ENCODE measurements at places on chromosomes 12 and 14. TPM values are rescaled to one million over a fixed set of nuclear protein-coding genes. Genes with fewer than 3 reads are reported as not detected.

DNA sequence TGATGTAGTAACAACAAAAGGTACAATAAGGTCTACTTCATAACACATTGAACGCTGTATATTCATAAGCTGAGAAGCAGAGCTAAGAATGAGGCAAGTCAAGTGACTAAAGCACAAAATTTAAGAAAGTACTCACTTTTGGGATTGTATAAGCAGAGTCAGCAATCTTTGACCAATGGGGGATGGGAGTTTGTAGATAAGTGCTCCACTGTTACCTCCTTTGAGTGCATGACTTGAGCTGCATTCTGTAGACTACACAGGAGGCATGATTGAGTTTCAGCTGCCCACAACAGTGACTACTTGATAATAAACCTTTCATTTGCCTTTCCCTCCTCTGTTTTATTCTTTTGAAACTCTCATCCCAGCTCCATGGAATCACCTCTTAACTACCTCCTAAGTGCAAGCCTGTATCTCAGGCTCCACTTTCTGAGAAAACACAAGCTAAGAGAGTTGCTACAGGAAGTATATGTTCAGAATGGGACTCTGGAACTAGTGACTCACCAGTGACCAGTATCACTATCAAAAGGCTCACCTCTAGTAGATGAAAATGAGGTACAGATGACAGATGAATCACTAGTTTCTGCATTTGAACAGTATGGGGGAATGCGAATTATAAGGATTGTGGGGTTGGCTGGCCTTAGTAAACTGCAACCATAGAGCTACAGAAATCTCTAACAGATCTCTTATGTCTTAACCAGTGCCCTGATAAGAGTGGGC, 49.2 kb downstream of the SLC35F4 start:
- no peak for DNase-seq
- no peaks in the 10 kb centered on the region for H3K27me3 ChIP-seq
- peak overlapping the region; percentile 1 for H3K27ac ChIP-seq
- H3K4me3 ChIP-seq = no peak overlapping the region
- H3K4me1 ChIP-seq = peaks cover 3% of the 10 kb centered on the region

The HIP1R gene
- 29.0 TPM for total RNA-seq

GRCh38 chr14:101449114-101449513, 112.2 kb upstream of the DIO3 start:
- H3K4me1 ChIP-seq = no peaks in the 10 kb centered on the region
- peaks cover 71% of the 10 kb centered on the region for H3K27me3 ChIP-seq
- H3K27ac ChIP-seq = no peak overlapping the region
- no peak overlapping the region for H3K4me3 ChIP-seq
- H3K36me3 ChIP-seq = no peaks in the 10 kb centered on the region
- DNase-seq = no peak

The BCL11B gene
- 34.9 TPM for total RNA-seq

GRCh38 chr12:32016680-32017482, 57.7 kb downstream of the RESF1 start:
- peaks cover 3% of the 10 kb centered on the region for H3K36me3 ChIP-seq
- H3K27ac ChIP-seq = no peak overlapping the region
- no peaks in the 10 kb centered on the region for H3K27me3 ChIP-seq
- no peak overlapping the region for H3K4me3 ChIP-seq

DNA sequence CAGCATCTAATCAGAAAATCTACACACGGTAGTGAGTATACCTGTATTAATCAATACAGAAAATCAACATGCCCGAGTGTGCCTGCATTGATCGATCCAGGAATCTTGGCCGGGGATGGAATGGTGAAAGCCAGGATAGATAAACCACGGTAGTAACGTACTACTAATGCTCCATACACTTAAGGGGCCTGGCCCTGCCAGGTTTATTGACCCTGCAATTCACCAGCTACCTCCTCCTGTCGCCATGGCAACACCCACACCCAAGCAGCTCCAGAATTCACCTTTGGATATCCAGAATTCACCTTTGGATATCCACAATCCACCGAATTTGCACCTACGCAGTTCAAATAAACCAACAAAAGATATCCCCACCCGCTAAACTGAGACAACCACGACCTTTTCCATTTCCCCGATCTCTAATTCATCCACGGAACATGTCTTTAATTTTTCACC, 14.8 kb upstream of the CALM1 start:
- H3K36me3 ChIP-seq = no peaks in the 10 kb centered on the region
- H3K4me1 ChIP-seq = peaks cover 14% of the 10 kb centered on the region
- no peaks in the 10 kb centered on the region for H3K27me3 ChIP-seq
- no peak for DNase-seq

DNA sequence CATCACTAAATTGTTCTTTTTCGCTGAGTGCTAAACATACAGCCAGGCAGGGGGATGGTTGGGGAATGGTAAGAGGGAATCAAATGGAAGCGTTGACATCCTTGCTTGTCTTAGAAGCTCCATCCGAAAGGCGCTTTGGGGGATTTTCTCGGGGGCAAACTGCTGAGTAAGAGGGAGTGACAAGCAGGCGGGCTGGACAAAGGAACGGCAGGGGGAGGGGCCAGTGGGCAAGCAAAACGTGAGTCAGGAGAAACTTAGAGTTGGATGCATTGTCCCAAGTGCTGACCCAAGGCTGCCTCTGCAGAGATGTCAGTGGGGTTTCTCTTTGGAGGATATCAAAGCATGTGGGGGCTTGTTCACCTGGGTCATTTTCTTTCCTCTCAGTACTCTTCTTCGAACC, 480.5 kb downstream of the VRK1 start:
- H3K27me3 ChIP-seq = peaks cover 10% of the 10 kb centered on the region
- DNase-seq = no peak
- H3K36me3 ChIP-seq = no peaks in the 10 kb centered on the region
- peaks cover 13% of the 10 kb centered on the region for H3K4me1 ChIP-seq
- H3K4me3 ChIP-seq = no peak overlapping the region

The GZMH gene
- 14.0 TPM for total RNA-seq

GRCh38 chr14:73180385-73180805, 44.1 kb downstream of the PSEN1 start:
- peaks cover 3% of the 10 kb centered on the region for H3K4me1 ChIP-seq
- H3K36me3 ChIP-seq = peaks cover 27% of the 10 kb centered on the region
- no peak overlapping the region for H3K4me3 ChIP-seq

The APOF gene
- not detected for total RNA-seq

The PRB3 gene
- not detected for total RNA-seq

The FUT8 gene
- 124 TPM for total RNA-seq

DNA sequence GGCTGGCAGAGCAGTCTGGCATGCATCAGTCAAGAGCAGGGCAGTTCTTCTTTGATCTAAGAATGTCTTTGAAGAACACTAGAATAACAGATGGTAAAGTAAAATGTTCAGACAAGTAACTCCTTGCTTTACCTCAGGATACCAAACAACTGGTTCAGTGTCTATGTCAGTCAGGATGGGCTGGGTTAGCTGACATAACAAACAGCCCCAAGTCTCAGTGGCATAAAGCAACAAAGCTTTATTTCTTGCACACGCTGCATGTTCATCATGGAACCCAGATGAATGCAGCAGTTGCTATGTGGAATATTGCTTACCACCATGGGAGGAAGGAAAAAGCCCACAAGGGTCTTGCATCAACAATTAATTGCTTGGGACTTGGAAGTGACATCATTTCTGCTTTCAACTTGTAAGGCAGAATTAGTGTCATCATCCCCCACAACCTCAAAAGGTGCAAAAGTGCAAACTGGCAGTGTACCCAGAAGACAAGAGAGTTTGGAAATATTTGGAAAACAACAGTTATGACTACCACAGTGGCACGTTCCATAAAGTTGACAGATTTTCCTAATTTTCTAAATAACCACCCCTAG, 21.2 kb downstream of the GPRC5D start:
- H3K4me3 ChIP-seq = no peak overlapping the region
- peaks cover 5% of the 10 kb centered on the region for H3K27me3 ChIP-seq
- DNase-seq = no peak
- no peaks in the 10 kb centered on the region for H3K36me3 ChIP-seq
- no peak overlapping the region for H3K27ac ChIP-seq

DNA sequence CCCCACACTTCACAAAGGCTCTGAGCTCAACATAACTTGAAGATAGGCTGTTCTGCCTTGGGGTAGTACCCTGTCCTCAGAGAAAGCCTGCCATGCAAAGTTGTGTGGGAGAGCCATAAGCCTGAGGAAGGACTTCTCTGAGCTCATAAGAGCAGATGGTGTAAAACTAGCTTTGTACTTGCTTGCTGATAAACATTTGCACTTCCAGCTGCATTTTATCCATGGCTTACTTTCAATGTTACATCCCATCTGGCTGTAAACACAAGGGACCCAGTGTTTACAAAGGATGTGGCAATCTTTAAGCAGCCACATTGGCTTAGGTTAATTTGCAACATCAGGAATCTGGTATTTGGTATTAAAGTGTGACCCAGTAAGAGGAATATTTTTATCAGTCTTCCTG, 258.1 kb downstream of the IPO8 start:
- no peak overlapping the region for H3K27ac ChIP-seq
- no peaks in the 10 kb centered on the region for H3K27me3 ChIP-seq
- no peak for DNase-seq
- H3K4me3 ChIP-seq = no peak overlapping the region
- H3K36me3 ChIP-seq = no peaks in the 10 kb centered on the region

GRCh38 chr12:124504273-124505000, 63.0 kb downstream of the NCOR2 start:
- H3K27ac ChIP-seq = no peak overlapping the region
- no peak for DNase-seq
- peaks cover 2% of the 10 kb centered on the region for H3K4me1 ChIP-seq
- H3K36me3 ChIP-seq = no peaks in the 10 kb centered on the region

DNA sequence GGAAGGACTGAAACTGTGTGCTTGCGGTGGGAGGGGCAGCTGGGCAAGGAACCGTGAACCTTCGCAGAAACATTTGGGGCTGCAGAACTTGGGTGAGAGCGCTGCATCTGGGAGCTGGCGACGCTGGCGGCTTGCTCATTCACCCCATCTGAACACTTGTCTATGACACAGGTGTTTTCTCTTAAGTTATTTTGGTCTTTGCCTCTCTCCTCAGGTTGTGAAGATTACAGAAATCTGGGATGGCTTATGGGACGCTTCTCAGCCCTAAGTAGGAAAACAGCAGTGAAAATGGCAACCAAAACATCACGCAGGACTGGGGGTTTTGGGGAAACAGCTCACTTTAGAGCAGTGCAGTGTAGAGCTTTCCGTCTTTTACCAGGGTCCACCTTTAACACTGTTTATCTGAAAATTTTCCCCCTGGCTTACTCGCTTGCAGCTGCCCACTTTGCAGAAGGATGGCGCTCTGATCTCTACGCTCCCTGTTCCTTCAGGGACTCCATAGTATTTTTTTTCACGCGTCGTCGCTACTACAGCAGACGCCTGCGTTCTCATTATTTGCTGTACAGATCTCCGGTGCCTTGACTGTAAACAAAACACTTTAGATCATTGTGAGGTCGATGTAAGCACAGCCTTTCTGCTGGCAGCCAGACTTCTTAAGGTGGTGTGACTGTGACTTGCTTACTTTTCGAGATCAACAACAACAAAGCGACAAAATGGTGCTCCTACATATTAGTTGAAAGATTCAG, 2.7 kb upstream of the CDKN1B start:
- H3K36me3 ChIP-seq = peaks cover 29% of the 10 kb centered on the region
- DNase-seq = peak; percentile 44
- H3K27me3 ChIP-seq = no peaks in the 10 kb centered on the region
- H3K4me3 ChIP-seq = peak overlapping the region; percentile 90

The CD4 gene
- 368 TPM for total RNA-seq

GRCh38 chr12:48040354-48040753, 36.1 kb upstream of the COL2A1 start:
- H3K27ac ChIP-seq = no peak overlapping the region
- H3K4me1 ChIP-seq = no peaks in the 10 kb centered on the region
- no peaks in the 10 kb centered on the region for H3K27me3 ChIP-seq
- DNase-seq = no peak

DNA sequence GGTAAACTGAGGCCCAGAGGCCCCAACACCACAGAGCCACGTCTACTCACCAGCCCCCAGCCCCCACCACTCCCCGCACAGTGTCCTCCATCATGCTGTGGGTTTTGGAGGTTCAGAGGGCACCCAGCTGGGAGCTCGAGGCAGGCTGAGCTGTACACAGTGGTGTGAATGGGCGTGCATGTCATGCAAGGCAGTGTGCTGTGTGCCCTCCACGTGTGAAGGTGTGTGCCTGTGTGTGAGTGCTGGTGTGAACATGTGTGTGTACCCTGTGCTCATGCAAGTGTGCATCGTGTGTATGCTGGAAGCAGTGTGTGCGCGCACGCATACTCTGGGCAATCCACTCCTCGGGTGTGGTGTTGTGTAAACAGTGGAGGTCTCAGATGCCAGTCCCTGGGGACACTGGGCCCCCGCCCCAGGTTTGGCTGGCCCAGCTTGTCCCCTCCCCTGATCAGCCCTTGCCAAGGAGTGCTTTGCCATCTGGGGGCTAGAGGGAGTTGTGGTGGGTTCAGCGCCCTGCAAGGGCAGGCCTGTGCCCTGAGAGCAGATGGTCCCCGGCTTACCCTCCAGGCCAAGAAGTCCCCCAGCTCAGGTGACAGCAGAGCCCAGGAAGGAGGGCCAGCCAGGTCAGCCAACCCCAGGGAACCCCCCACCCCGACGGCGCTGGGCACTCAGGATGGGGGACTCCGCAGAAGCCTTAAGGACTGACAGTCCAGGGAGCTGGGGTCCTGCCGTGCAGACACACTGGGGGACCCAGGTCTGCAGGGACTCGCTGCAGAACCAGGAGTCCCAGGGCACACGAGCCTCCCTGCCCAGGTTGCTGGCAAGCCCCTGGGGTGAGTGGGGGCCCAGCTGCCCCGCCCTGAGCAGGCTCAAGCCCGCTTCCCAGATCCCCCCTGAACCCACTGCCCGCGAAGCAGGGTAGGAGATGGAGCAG, 23.8 kb upstream of the GPR132 start:
- H3K36me3 ChIP-seq = no peaks in the 10 kb centered on the region
- DNase-seq = no peak
- H3K27ac ChIP-seq = no peak overlapping the region
- peaks cover 9% of the 10 kb centered on the region for H3K27me3 ChIP-seq
- H3K4me1 ChIP-seq = peaks cover 5% of the 10 kb centered on the region

DNA sequence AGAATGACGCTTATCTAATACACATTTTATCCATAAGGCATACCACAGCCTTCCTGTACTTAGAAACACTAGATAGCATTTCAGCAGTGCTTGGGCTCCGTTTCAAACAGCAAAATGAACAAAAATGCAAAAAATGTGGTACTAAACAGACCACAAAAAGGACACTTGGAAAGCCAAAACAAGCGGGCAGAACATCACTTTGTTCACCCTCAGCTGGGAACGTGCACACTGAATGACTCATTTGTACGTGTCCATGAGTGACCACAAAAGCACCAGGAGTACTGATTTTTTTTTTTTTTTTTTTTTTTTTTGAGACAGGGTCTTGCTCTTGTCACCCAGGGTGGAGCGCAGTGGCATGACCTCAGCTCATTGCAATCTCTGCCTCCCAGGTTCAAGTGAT, 8.9 kb upstream of the FOXN3 start:
- H3K4me1 ChIP-seq = peaks cover 71% of the 10 kb centered on the region
- no peak overlapping the region for H3K4me3 ChIP-seq
- peaks cover 13% of the 10 kb centered on the region for H3K36me3 ChIP-seq
- no peaks in the 10 kb centered on the region for H3K27me3 ChIP-seq
- peak overlapping the region; percentile 55 for H3K27ac ChIP-seq
- no peak for DNase-seq

The CLMN gene
- 0.51 TPM for total RNA-seq

All from activated T-helper 2 cell treated with anti-CD3 and anti-CD28 coated beads, Interferon-gamma antibody, Interleukin-2, Interleukin-4, amounts not matched to agents 10 μg/mL and 5 μg/mL and 100 μg/mL, durations not matched to agents 14 hours and 24 hours and 36 hours (primary cell).